ENCODE measurements at places on chromosomes 2 and 18.

- no peak for DNase-seq
Observed at GRCh38 chr2:135555311-135555710, 24.0 kb downstream of the R3HDM1 start.

DNA sequence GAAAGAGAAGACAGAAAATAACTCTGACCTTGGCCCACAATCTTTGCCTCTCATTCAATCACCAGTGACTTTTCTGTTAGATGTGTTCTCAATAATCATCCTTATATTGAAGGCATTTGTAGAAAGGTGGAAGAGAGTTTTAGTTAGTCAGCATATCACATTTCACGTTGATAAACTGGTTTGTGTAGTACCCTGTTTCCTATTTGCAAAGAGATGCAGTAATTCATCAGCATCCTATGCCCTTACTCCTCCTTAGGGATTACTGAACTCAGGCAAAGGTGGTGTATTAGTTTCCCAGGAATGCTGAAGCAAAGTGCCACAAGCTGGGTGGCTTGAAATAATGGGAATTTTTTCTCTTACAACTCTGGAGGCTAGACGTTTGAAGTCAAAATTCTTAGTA, 145.0 kb downstream of the SPP2 start:
- no peak for DNase-seq

DNA sequence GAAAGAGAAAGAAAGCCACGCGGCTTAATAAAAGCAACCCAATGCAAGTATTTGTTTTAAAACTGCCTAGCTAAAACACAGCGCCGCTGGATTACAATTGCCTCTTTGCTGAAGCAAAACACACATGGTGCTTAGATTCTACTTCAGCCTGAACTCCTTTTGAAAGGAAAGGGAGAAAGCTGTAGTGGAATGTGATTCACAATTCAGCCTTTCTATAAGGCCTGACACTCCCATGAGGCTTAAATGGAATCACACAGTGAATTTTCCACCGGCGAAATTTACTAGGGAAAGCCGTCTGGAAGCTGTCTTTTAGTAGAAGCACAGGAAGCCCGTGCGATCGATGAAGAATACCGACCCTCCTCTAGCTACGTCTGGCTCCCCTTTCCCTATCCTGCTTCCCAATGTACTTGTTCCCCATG, 348.0 kb downstream of the DLGAP1 start:
- no peak for DNase-seq

DNA sequence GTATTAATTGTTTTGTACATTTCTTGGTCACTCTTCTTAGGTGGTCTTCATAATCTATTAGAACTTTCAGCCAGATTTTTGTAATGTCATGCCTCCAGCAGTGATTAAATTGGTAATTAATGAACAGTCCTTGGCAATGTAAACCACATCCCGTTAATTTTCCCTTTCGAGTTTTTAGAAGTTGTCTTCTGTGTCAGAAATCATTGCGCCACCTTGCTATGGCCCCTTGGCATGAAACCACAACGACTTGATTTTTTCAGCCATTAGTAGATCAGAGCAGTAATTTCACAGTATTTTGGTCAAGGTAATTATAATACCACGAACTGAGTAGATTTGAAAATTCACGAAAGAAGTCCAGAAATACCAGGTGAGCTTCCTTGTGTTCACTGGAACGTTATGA, 86.0 kb upstream of the OTX1 start:
- DNase-seq, result no peak

Measured in OCI-LY7 (cell line).